ENCODE measurements at places on chromosomes 2 and 18.

DNA sequence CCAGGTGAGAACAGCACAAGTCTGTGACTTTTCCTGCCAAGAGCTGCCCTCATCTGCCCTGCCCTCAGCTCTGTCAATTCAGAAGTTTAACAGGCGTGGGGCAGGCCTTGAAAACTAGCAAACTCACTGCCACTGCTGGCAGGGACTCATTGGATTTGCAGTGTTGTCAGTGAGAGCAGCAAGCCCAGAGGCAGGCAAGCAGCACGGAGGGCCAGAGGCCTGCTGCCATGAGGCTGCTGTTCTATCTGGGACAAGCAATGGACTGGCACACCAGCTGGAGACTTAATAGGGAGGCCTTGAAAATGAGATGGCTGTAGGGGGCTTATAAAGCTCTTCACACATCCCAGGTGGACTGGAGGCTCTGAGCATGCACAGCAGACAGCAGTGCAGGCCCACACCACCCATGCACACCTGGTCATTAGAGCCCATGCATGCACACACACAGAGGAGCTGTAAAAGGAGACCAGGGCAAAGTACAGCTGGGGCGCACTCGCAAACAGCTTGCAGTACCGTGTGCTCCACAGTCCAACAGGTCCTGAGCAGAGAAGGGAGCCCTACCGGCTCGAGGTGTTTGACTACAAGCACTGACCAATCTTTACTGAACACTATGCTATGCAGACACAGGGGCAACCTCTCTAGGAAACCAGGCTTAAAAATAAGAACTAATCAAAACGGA is 28.7 kb downstream of the MGAT4A start:
- DNase-seq = no peak

DNA sequence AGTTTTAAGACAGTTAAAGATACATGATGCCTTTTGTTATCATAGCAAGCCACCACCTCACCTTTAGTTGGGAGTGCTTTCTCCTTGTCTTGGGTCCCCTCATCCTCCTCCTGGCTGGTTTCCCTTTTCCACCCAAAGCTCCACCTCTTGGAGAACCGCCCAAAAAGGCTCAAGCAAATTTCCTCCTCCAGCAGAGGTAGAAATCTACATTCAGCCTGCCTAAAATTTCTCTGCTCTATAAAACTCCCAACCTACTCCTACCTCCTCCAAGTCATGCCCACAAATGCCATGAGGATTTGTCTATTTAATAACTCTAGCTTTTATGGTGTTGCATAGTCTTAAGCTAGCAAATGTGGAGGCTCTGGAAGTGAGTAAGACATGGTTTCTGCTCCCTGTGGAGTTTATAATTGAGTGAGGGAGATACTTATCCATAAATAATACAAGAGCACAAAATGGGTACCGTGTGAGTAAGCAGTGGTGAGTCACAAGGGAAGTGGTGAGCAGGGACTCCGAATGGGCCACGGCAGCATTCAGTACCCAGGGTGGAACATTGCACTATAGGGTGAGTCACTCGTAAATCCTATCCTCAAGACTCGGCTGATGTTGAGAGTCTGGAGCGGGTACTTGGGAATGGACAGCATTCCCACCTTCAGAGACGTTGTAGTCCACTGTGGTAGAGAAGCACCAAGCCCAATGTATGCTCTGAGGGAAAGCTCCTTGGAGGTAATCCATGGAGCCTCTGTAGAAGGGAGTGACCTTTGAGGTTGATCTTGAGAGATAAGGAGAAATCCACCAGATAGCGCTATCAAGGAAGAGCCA is 146.3 kb downstream of the RTN4 start:
- peak; percentile 75 for DNase-seq

DNA sequence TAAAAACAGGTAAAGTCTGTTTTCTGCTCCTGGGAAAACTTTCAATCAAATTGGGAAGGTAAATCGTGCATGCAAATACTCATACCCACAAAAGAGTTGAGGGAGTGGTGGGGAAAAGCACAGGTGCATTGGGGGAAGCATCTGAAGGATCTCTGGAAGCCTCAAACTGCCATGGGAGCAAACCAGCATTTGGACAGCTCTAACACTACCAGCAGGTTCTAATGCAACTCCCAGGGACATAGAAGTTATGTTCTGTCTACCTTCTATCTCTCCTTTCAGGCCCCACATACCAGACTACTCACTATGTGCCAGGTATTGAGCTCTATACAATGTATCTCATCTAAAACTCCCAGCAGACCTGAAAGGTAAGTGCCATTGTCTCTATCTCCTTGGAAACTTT is 933.7 kb downstream of the NRXN1 start:
- DNase-seq = no peak

DNA sequence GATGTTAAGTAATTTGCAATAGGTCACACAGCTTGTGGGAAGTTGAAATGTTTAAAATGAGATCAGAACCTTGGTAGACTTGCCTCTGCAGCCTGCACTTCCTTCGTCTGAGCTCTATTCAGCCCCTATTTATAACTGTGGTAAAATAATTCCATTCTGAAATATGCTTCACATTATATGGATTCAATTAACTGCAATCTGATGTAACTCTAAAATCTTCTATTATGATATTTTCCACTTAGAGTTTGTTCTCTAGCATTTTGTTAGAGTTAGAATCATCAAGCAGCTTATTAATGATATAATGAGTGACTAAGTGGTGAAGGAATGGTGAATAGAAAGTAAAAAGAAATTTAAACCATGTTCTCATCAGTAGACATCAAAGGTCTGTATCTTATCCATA is 139.6 kb upstream of the ARHGAP28 start:
- no peak for DNase-seq

DNA sequence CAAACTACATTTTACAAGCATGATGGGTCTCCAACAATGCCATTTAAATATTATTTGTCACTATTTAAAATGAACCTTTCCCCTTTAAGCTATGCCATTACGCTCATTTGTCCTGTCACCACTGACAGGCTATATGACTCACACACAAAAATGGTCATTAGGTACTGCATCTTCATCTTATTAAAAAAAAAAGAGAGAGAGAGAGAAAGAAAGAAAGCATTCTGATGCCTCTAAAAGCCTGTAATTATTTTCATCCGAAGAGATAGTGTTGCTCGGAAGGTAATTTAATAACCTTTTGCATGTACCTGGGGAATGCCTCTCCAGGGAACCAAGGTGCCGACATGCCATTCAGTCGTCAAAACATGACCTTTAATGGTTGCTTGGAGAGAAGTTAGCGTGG is 226.7 kb downstream of the ARHGAP15 start:
- no peak for DNase-seq

- no peak for DNase-seq
Measured at GRCh38 chr2:109630441-109631430, 16.6 kb downstream of the SOWAHC start.
